Activated CD4-positive, alpha-beta T cell treated with anti-CD3 and anti-CD28 coated beads for 36 hours (primary cell): ENCODE measurements at places on chromosomes 16 and 17. TPM values are rescaled to one million over a fixed set of nuclear protein-coding genes. Genes with fewer than 3 reads are reported as not detected.

BIRC5 gene
- 100 TPM for total RNA-seq

EVI2A gene
- 18.2 TPM for total RNA-seq

CRYBA1 gene
- not detected for total RNA-seq

TMEM170A gene
- 22.0 TPM for total RNA-seq

ZDHHC1 gene
- total RNA-seq: 0.98 TPM

BEAN1 gene
- not detected for total RNA-seq

CCL5 gene
- total RNA-seq: 50.4 TPM

PRM1 gene
- total RNA-seq: not detected

SLC6A2 gene
- total RNA-seq: not detected

CCL4 gene
- total RNA-seq: 290 TPM

ATP2A1 gene
- 3.4 TPM for total RNA-seq

CACNG4 gene
- total RNA-seq: not detected

GNAO1 gene
- 2.3 TPM for total RNA-seq

ARHGAP27 gene
- 43.5 TPM for total RNA-seq

GPR142 gene
- not detected for total RNA-seq

PRAC1 gene
- total RNA-seq: not detected

ITGA2B gene
- total RNA-seq: 1.6 TPM

TEKT5 gene
- total RNA-seq: 0.27 TPM

PLA2G10 gene
- not detected for total RNA-seq

MPV17L gene
- not detected for total RNA-seq

TBC1D3 gene
- total RNA-seq: not detected

MAP3K14 gene
- 50.3 TPM for total RNA-seq

SDR42E1 gene
- 7.4 TPM for total RNA-seq

SCIMP gene
- not detected for total RNA-seq

JPH3 gene
- total RNA-seq: 0.14 TPM

CDK5R1 gene
- total RNA-seq: 15.4 TPM

ARL5C gene
- not detected for total RNA-seq

VTN gene
- total RNA-seq: 0.21 TPM

MEIOB gene
- 0.21 TPM for total RNA-seq

C1QTNF1 gene
- total RNA-seq: 0.14 TPM

SLC39A11 gene
- total RNA-seq: 17.2 TPM

ACSM2A gene
- total RNA-seq: not detected

KRTAP9-8 gene
- not detected for total RNA-seq

CD19 gene
- 0.80 TPM for total RNA-seq

SYT17 gene
- total RNA-seq: not detected

USP6 gene
- not detected for total RNA-seq

LIMD2 gene
- 119 TPM for total RNA-seq

MT3 gene
- 10.6 TPM for total RNA-seq

CBFB gene
- 84.6 TPM for total RNA-seq

HS3ST3A1 gene
- 0.56 TPM for total RNA-seq

TP53TG3D gene
- 0.46 TPM for total RNA-seq

ADAD2 gene
- total RNA-seq: 0.18 TPM

SLC12A3 gene
- total RNA-seq: not detected

KCNH6 gene
- not detected for total RNA-seq

PRAC2 gene
- total RNA-seq: not detected

MYL11 gene
- total RNA-seq: 1.6 TPM

CDC42EP4 gene
- total RNA-seq: 0.91 TPM

CLEC3A gene
- total RNA-seq: not detected

SKAP1 gene
- 109 TPM for total RNA-seq

GGT6 gene
- not detected for total RNA-seq

KRTAP4-5 gene
- total RNA-seq: not detected

HOXB7 gene
- total RNA-seq: 0.30 TPM
